ENCODE measurements at places on chromosomes 11 and 22. TPM values are rescaled to one million over a fixed set of nuclear protein-coding genes. Genes with fewer than 3 reads are reported as not detected.

Gene ST14
- total RNA-seq, result 0.56 TPM

Gene TMEM191C
- 1.2 TPM for total RNA-seq

Gene PYGM
- total RNA-seq, result 0.30 TPM

Gene TYR
- total RNA-seq, result not detected

Gene KRTAP5-9
- total RNA-seq, result not detected

All from A549 treated with RU486 at 1 μM for 4 hours (cell line).